ENCODE measurements at places on chromosomes 12 and 14. TPM values are rescaled to one million over a fixed set of nuclear protein-coding genes. Genes with fewer than 3 reads are reported as not detected.

GRCh38 chr12:24948757-24949722, at the start of gene BCAT1:
BCAT1 (minus strand) TSS chr12:24949101; CDS start chr12:24948932, 169 bp downstream.
- peak; percentile 78 for DNase-seq

- DNase-seq = no peak
These were observed 444.6 kb downstream of the RAD51B start for GRCh38 chr14:68264260-68264569.

ERP27 gene
- total RNA-seq = 0.10 TPM

OR4E2 gene
- total RNA-seq = not detected

- no peak for DNase-seq
These were observed 20.1 kb upstream of the PAWR start for GRCh38 chr12:79710707-79711483.

DNA sequence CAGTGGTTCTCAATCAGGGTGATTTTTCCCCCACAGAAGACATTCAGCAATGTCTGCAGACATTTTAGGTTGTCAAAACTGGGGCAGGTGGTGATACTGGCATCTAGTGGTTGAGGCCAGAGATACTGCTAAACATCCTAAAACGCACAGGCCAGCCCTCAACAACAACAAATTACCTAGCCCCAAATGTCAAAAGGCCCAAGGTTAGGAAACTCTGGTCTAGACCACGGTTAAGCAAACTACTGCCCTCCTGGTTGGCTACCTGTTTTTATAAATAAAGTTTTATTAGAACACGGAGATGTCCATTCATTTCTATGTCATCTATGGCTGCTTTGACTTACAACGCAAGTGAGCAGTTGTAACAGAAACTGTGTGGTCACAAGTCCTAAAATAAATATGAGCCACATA, 186.7 kb downstream of the EFCAB11 start:
- peak; percentile 40 for DNase-seq

CTSG gene
- total RNA-seq = not detected

DNA sequence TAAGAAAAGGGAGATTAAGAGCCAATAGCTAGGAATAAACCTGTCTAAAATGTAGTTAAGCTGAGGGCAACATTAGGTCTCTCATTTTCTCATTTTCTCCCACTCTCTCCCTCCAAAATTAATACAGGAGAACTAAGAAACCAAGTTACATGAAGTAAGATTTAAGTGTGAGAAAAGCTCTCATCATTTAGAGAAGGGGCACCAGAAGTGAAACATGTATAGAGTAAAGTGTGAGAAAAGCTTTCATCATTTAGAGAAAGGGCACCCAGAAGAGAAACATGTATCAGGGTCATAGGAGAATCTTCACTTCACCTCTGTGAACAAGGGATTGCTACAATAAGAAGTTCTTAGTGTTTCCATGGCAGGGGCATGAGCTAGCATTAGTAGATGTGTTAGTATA, 132.4 kb upstream of the CNTN1 start:
- no peak for DNase-seq

GRCh38 chr12:57066245-57066644, 12.3 kb downstream of the NEMP1 start:
- DNase-seq = no peak

GRCh38 chr12:74689929-74690328, 152.3 kb downstream of the ATXN7L3B start:
- DNase-seq = no peak

DNA sequence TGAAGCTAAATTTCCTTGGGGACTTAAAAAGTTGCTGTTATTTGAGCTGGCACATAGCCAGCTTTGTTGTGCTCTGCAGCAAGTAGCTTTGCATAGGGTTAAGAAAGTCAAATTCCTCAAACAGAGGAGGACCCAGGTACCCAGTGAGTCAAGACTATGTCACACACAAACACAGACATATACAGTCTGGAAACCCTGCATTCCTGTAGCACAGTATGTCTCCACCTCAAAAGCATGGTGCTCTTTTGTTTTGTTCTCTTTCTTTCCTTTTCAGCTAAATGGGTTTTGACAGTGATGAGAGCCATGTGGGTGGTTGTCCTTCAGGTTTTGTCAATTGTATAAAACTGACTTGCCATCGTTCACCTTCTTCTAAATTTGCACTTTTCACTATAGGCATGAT, 179.6 kb upstream of the DIO2 start:
- peak; percentile 53 for DNase-seq

EPYC gene
- not detected for total RNA-seq

Data from RPMI7951 (cell line).